ENCODE measurements at places on chromosomes 11 and 22.

DNA sequence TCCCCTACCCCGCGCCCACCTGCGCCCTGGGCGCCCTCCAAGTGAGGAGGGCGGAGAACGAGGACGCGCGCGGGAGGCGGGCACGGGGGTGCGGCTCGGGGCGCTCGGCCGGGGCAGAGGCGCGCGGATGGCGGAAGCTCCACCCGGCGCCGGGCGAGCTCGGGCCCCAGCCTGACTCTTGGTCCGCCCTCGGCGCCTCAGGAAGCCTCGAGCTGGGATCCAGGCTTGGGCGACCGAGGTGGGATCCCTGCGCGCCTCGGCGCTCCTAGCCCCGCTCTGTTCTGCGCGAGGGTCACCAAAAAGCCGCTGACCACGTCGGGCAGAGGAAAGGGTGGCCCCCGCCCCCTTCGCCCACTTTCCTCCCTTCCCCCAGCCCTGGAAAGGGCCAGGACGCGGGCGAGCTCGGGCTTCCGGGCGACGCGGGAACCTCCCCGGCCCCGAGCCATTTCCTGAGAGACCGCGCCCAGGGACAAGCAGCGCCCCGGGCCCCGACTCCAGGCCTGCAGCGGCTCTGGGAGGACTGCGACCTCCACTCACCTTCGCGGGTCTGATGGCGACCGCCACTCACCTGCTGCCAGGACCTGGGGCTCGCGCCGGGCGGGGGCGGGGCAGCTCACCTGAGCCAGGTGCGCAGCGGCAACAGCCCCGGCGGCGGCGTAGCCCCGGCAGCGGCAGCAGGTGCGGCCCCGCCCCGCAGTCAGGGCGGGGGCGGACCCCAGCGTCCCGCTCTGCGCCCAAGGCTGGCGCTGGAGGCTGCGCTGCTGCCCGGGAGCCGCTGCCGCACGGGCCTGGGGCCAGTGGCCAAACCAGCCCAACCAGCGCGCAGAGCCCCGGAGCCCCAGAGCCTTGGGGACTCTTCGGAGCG is 2.2 kb upstream of the SIGIRR start:
- DNase-seq = no peak
- no peaks in the 10 kb centered on the region for H3K36me3 ChIP-seq
- no peak overlapping the region for H3K4me3 ChIP-seq

GRCh38 chr22:41021613-41022454 is 70.6 kb upstream of the EP300 start:
- peaks cover 9% of the 10 kb centered on the region for H3K4me1 ChIP-seq
- H3K4me3 ChIP-seq = peak overlapping the region; percentile 75
- H3K36me3 ChIP-seq = no peaks in the 10 kb centered on the region
- peak; percentile 79 for DNase-seq
- peak overlapping the region; percentile 85 for H3K27ac ChIP-seq

DNA sequence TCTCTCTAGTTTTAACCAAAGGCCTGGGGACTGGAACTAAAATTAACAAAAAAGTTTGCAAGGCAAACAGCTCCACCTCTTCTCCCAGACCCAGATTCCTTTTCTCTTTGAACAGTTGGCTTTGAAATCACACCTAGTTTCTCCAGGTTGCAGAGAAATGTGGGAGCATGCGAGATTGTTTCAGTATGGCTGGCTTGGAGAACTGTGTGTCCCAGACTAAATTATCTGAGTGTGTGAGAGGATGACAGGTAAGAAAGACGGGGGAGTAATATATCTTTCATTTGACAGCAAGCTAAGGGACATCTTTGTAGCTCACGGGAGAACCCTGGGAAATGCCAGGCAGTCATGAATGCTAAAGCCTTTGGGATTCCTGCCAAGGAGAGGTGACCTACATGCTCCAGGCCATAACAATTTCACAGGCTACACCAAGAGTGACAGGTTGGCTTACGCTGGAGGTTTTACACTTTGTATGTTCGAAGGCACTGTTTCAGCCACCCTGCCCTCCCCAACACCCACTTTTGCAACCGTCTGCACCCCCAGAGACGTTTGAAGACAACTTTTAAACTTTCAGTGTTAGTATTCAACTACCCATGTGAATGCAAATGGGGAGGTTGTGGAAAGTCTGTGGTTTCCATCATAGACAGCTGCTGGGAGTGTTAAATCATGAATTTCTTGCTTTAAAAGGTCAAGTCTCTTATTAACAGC is 109.3 kb upstream of the SNX19 start:
- H3K27me3 ChIP-seq = no peaks in the 10 kb centered on the region
- no peak for DNase-seq
- no peak overlapping the region for H3K27ac ChIP-seq
- H3K4me3 ChIP-seq = no peak overlapping the region
- H3K36me3 ChIP-seq = no peaks in the 10 kb centered on the region

GRCh38 chr11:58945663-58946062 is 6.4 kb downstream of the GLYATL1 start:
- H3K4me3 ChIP-seq = no peak overlapping the region
- no peaks in the 10 kb centered on the region for H3K36me3 ChIP-seq
- no peaks in the 10 kb centered on the region for H3K4me1 ChIP-seq
- H3K27me3 ChIP-seq = no peaks in the 10 kb centered on the region
